ENCODE measurements at places on chromosomes 6 and 20.

DNA sequence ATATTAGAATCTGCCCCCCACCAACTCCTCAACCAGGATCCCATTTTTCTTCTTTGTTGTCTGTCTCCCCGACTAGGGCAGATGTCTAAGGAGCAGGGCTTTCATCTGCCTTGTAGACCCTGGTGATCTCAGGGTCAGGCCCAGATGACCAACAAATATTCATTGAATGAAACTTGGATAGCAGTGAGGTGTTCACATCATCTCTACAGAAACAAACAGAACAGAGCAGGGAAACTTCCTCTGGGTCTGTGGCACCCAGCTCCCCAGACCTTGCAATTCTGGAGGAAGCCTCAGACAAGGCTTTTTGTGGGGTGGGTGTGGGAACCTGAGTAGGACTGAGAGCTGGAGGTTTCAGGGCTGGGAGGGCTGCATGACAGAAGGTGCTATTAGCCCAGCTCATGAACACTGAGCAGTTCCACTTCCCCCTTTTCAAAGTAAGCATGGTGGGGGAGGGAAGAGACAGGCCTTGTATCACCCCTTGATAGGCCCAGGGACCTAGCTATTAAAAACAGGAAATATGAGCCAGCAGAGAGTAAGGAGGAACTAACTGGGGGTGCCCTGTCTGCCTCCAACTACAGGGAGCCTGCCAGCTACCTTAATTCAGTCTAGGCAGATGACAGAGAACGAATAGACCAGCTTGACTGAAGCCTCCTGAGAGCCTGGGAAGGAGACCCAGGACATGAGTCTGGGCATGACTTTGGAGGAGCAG is 37.3 kb upstream of the TOP1 start:
- DNase-seq = no peak

DNA sequence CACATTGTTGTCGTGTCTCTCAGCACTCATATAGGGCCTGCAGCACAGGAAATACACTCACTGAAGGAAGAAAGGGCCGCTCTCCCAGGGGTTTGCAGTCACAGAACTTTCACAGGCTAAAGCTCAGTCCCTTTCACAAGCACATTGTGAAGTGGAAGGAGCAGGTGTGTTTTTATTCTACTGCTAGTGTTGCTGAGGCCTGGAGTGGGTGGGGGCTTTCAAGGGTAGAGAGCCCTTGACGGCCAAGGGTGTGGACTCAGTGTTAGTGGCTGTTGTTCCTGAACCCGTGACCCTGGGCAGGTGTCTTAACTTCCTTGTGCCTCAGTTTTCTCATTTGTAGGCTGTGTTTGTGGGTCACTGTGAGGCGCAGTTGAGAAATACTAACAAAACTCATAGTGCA is 66.2 kb upstream of the SLC22A1 start:
- DNase-seq = no peak

GRCh38 chr20:18904192-18904591 is 90.6 kb downstream of the SCP2D1 start:
- DNase-seq = no peak

DNA sequence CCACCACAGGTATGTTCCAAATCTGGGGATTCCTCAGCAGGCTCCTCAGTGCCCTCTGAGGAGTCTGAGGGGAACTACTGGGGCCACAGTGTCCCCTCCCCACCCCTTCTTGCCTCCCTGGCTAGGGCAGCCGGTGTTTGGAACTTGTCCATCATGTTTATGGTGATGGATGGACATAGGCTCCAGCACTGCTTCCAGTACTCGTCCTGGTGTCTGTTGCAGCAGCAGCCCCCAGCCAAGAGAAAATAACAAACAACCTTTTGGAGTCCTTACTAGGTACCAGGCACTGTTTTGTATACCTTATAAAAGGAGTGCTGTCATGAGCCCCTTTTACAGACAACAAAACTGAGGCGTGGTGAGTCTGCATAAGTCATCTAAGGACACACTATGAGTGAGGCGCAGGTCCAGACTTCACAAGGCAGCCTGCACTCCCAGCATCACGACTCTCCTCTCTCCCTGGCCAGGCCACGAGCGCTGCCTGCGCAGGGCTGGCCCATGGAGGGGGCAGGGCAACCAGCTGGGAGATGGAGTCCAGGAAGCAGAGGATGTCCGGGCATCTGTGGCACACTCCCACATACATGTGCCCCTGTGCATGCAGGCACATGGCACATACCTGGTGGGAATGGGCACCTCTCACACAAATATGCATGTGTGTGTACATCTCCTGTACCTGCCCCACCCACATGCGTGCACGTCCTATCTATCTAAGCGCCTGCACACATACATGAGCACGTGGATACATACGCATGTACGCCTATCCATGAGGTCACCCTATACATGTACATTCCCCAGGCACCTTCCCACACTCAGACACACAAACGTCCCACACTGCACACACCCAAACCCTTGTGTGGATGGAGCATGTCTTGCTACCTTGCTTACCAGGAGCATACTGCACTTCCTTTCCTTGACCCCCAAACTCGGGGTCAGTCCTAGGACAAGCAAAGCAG is 152.7 kb downstream of the VEGFA start:
- no peak for DNase-seq

GRCh38 chr6:95410168-95410567 is 167.2 kb upstream of the MANEA start:
- no peak for DNase-seq

DNA sequence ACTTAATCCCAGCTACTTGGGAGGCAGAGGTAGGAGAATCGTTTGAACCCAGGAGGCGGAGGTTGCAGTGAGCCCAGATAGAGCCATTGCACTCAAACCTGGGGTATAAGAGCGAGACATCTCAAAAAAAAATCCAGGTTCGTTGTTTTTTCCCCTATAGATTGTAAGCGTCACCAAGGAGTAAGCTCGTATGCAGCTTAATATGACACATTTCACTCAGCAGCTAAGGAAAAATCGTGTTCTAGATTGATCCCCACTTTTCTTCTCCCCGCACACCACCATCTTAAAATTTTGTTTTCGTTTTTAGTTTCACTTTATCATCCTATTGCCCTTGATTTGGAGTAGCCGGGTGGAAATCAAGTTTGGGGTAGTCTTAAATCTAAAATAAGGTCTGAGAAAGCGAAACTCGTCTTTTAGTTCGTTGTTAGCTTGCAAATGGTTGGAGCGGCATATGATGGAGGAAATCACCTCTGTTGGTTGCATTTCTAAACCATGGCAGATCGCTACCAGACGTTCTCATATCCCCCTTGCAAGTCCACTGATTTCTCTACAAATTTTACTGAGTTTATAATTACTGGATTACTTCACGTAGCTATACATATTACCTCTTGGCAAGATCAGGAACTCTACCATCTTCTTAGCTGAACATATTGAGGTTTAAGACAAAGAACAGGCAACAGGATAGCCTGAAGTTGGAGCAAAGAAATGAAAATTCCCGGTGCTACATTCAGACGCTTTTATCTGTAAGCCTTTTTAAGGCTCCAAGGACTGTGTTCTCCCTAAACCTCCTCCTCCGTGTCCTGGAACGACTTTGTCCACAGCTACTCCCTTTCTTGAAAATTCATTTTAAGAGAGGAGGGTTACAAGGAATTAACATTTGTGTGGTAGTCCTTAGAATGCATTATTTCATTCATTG is 91.1 kb upstream of the BTN3A2 start:
- peak; percentile 35 for DNase-seq

GRCh38 chr6:62466607-62467006 is 180.6 kb upstream of the KHDRBS2 start:
- no peak for DNase-seq

DNA sequence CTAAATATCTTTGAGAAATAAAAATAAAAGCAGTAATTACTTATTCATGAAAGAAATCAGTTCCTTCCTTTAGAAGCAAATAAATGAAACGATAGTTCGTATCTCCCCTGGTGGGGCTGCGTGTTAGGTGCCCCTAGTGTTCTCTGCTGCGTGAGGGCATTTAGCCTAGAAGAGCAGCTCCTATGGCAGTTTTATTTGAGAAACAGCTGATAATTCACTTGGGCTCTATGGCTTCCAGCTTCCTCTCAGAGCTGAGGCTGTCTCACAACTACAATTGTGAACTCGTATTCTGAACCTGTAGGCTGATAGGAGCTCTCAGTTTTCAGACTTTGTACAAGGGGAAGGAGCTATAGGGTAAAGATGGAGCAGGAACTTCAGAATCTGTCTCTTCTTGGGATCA is 540.0 kb upstream of the MAP3K7 start:
- no peak for DNase-seq

DNA sequence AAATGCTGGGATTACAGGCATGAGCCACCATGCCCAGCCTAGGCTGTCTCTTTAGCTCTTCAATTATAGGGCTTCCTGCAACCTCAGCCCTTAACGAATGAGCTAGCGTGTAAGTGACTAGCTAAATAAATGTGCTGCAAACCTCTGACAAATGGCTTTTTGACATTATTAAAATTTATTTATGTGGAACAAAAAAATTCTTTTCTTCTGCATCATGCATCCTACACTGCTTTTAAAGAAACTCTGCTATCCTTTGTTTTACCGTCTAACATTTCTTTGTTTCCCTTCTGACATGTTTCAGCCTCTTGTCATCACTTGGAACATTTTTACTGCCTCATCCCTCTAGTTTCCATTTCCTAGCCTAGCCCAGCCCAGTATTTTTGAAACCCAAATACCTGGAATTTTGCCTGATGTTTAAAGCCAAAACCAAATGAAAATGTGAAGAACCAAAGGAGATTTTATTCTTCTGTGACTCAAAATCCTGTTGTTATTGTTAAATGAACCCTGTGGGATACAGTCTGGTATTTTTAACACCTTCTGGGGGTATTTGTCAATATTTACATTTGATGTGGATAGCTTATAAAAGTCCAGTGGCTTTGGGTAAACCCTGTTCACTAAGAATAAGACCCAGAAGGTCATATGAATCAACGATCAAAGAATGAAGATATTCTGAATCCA is 9.5 kb downstream of the NT5E start:
- DNase-seq = no peak

DNA sequence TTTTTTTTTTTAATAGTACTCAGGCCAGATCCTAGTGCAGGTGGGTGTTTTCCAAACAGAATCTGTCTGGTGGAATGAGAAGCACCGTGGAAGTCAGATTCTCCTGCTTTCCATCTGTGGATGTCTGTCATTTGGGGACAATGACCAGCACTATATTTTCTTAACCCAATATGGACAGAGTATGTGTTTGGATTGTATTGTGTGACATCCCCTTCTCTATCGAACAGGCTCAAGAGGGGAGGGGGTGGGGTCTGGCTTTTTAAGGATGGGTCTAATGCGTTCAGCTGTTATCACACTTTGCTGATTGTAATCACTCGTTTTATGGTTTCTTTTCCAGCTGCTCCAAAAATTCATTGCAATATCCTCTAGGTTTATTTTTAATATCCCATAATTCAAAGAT is 197.5 kb upstream of the CEP162 start:
- no peak for DNase-seq

GRCh38 chr6:55040102-55040848 is 134.0 kb upstream of the HCRTR2 start:
- peak; percentile 37 for DNase-seq

DNA sequence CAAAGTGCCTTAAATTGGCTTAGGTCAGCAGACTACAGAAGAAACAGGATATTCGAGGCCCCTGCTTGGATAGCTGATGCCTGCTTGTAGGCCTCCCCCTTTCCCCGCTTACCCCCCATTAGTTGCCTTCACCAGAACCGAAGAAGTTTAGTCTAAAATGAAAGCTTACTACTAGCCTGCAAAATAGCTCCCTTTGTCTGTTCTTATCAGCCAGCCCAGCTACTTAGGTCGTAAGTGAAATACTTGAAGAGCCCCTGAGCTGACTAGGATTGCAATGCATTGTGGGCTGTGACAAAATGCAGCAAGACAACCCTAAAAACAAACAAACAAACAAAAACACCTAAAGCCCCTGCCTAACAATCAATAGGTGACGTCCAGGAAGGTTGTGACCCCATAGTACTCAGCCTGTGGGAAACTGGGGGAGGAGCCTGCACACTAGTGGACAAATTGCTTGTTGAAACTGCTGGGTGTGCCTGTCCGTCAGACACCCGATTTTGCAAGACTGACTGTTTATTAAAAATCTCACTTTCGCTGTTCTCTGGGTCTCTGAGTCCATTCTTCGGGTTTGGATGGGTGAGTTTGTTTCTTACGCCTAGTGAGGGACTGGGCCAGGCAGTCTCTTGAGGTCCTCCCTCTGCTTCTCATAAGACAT is 105.0 kb upstream of the DUSP22 start:
- DNase-seq = no peak

GRCh38 chr6:67694127-67694526 is 941.0 kb upstream of the ADGRB3 start:
- no peak for DNase-seq

DNA sequence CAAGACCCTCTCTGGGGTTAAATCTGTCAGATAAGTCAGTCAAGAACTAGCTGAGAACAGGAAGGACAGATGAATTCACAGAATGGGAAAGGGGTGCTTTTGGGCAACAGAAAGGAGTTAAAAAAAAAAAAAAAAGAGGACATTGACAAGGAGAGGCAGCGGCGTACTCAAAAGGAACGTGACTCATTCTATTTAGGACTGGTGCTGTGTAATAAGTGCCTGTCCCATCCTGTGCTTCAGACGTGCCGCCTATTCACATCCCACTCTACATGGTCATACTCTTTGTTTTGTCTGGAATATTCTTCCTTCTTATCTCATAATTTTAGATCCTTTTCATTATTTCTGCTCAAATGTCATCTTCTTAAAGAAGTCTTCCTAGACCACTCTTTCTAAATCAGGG is 101.1 kb upstream of the EMILIN3 start:
- DNase-seq = peak; percentile 72

GRCh38 chr20:58742668-58743566 is 50.3 kb downstream of the NPEPL1 start:
- no peak for DNase-seq

- no peak for DNase-seq
Measured at GRCh38 chr6:53910834-53911233, 116.0 kb downstream of the LRRC1 start.

DNA sequence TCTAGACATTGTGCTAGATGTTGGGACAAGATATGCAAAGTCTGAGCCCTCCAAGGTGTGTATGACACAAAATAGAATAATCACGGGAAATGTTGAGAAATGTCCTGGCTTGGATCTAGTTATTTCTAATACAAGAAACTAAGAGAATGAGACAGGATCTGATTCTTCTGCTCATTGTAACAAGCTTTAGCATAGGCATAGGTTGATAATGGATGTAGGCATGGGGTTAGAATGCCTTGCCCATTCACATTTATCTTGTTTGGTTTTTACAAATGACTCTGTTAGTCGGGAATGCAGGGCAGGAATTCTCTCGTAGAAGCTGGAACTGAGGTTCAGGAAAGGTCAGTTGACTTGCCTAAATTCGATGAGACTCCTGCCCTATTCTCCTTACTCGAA is 1.5 kb upstream of the SLC26A8 start:
- DNase-seq = peak; percentile 47
